ENCODE measurements at places on chromosomes 7 and 10.
A peak's percentile ranks its signal among the peaks of the same experiment; 100 is the strongest.

- DNase-seq: no peak
Measured at GRCh38 chr10:111872591-111872990, 311.0 kb downstream of the GPAM start.

DNA sequence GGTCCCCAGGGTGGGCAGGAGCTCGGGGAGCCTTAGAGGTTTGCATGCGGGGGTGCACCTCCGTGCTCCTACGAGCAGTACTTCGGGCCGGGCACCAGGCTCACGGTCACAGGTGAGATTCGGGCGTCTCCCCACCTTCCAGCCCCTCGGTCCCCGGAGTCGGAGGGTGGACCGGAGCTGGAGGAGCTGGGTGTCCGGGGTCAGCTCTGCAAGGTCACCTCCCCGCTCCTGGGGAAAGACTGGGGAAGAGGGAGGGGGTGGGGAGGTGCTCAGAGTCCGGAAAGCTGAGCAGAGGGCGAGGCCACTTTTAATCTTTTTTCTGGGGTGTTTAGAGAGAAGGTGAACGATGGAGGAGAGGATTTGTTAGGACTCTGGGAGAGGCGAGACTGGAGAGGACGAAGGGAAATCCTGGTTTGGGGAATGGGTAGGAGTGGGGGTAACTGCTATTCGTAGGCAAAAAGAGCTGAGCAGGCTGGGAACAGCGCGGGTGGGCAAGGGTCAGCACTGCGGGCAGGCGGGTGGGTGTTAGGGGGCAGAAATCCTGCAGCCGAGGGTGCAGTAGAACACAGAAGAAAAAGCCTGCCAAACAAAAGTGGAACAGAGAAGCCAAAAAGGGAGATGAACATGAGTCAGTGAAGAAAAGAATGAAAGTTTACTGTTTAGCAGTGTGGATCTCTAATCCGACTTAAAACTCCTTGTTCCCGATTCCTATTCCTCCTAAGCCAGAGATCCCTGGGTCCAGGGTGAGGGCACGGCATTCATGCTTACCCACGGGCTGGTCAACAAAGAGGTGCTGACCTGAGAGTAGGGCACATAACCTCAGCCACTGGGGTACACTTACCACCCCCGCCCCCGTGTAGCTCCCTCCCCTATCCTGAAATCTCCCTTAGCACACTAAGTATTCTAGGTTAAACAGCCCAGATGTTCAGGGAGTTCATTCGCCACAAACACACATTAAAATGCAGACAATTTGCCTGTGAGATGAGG, 26.9 kb downstream of the PRSS2 start:
- peak; percentile 14 for DNase-seq

DNA sequence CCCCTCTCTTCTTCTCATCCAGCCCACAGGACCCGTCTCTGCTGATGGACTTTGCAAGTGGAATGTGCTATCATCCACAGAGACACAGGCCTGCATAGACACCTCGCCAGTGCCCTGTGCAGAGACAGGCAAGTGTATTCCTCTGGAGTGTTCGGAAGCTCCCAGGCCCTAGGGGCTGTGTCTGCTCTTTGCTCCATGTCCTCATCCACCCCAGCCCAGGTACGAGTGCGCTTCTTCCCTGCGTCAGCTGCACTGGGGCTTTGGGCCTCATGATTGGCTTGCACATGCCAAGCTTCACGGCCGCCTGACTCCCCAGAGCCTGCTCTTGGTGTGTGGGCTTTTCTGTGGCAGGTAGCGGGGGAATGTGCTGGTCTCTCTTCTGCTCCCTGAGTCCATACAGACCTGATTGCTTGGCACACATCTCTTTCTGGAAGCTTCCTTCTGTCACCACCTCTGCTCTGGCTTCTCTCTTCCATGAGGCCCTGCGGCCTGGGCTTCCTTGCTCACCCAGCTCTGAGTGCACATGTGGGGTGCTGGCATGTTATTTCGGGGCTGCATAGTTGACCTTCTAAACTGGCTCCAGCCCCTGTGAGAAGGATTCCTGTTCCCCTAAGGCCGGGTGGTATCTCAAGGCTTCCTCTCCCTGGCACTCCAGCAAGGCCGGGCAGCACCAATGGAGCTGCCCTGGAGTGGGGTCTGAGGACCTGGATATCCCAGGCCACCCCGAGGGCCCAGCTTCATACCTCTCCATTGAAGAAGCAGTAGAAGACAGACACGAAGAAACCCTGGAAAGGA, 27.8 kb downstream of the CRHR2 start:
- no peak for DNase-seq

DNA sequence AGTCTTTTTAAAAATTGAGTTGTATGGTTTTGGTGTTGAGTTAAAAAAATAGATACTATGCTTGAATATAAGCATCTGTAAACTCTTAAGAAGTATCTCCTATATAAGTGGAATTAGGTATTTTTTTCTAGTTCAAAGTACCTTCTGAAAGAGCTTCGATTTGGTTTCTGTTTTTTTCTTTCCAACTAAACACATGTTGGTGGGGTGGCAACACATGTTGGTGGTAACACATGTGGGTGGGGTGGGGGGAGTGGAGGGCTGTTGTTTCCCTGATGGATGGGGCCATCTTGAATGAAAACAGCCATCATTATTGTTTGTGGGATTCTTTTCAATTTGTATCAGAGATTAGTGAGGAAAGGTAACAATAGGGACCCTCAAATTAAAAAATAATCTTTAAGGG, 178.9 kb downstream of the STK31 start:
- no peak for DNase-seq

GRCh38 chr7:150380463-150380862, 1.3 kb downstream of the ZNF775 start:
- DNase-seq: no peak

DNA sequence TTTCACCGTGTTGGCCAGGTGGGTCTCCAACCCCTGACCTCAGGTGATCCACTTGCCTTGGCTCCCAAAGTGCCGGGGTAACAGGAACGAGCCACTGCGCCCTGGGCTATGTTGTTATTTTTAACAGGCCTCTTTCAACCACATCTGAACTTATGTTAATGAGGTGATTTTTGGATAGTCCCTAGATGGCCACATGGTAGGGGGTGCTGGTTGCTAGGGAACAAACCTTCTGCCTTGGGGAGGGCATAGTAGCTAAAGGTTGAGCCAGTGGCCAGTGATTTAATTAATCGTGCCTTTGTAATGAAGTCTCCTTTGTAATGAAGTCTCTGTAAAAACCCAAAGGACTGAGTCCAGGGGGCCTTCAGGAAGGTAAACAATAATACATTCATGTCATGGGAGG, 9.1 kb downstream of the COMTD1 start:
- no peak for DNase-seq

DNA sequence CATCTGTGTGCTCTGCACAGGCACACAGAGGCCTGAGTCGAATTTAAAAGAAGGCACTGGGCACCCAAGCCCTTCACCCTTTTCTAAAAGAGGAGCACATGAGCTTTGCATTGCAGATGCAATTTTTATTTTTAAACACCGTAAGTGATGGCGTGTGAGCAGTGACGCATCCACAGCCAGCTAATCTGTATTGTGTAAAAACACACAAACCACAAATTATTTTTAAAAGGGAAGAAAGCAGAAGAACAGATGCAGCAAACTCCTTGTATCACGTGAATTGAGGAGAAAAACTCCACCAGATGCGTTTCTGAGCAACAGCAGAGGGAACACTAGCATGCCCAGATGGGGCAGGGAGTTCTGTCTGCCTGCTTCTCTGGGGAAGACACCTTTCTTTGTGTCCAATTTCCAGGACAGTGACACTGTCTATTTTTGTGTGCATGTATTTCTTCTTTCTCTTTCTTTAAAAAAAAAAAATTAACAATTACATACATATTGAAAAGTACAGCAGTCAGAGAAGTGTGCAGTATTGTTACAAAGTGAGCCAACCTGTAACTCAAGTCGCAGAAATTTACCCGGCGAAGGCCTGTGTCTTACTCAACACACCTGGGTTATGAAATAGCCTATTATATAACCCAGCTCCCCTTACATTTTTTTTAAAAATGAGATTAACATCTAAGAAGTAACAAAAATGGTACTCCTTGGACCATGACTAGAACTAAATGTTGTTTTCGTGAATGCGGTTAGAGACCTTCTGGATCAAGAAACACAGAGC, 39.2 kb downstream of the EEPD1 start:
- DNase-seq: no peak

GRCh38 chr7:31408140-31408729, 67.7 kb upstream of the NEUROD6 start:
- no peak for DNase-seq

- DNase-seq: no peak
Measured at GRCh38 chr10:44467900-44468299, 83.0 kb upstream of the CXCL12 start.

DNA sequence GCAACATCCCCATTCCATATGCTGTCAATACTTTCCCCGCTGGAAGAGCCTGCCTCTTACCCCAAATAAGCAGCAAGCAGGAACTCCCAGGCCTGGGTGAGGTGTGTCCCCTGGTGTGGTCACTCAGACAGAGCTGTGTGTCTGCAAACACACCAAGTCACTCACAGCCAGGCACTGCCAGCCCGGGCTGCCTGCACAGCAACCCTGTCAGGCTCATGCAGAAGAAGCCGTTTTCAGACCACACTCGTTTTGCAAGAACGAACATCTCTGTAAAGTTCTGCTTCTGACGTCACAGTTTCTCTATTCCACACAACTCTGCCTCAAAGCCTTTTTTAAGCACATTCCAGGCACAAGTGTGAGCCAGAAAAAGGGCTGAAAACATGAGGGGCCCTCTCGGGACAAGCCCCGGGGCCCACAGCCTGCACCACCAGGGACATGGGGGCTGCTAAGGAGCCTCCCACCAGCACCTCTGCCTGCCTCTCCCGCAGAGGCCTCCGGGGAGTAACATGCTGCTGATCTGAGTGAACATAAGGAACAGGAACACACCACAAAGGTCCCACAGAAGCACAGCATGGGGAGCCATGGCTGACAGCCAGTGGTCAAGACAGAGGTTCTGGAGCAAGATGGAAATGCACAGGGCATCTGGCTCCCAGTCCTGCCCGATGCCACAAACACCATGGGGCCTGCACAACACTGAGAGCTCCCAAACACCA, 11.4 kb downstream of the PTPRN2 start:
- no peak for DNase-seq

DNA sequence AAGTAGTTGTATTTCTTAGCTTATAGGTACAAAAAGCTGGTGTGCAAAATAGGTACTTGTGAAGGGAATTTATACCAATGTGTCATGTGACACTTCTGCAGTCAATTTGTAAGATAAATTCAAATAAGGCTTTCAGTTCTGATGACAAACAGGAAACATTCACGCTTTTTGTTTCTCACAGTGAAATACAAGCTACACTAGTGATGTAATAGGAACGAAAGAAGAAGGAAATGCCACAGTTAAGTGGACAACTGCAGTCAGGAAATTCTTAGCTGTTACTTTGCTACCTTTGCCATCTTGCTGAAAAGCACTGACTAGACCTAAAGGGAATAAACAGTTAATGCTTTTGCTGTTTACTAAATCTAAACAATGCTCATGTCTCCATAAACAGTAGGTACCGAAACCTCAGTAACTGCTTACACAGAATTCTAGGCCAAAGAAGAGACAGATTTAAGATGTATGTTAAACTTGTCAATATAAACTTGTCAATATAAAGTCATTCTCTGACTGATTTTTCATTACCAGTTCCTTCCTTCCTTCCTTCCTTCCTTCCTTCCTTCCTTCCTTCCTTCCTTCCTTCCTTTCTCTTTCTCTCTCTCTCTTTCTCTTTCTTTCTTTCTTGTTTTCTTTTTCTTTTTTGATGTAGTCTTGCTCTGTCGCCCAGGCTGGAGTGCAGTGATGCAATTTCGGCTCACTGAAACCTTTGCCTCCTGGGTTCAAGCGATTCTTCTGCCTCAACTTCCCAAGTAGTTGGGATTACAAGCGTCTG, 10.1 kb downstream of the OTUD1 start:
- DNase-seq: peak; percentile 40

- DNase-seq: no peak
Measured at GRCh38 chr10:109019001-109019424, 904.3 kb downstream of the XPNPEP1 start.

- DNase-seq: no peak
Measured at GRCh38 chr10:98646998-98647917, 200.5 kb upstream of the HPS1 start.

- no peak for DNase-seq
Measured at GRCh38 chr7:134459981-134460380, 1.1 kb upstream of the AKR1B1 start.

DNA sequence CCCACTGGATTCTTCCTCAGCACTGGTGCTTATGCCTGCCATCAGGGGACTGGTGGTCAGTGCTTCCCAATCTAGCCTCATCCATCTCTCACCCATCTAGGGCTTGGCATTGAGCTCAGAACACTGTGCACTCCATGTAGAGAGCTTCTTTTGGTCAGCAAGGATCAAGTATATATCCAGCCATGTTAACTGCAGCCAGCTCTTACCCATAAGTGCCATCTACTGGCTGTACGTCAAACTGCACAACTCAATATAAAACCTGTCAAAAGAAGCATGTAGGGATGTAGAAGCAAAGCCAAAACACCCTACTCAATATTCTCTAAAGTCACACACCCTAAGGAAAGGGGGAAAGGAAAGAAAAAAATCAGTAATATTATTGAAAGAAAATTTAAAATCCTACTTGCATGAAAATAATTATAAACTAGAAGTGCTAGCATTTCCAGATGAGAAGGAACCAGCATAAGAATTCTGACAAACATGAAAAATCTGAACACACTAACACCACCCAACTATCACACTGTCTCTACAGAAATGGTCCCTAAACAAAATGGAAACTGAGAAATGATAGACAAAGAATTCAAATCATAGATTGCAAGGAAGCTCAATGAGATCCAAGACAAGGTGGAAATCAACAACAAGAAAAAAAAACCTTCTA, 531.1 kb upstream of the STEAP1 start:
- peak; percentile 32 for DNase-seq

DNA sequence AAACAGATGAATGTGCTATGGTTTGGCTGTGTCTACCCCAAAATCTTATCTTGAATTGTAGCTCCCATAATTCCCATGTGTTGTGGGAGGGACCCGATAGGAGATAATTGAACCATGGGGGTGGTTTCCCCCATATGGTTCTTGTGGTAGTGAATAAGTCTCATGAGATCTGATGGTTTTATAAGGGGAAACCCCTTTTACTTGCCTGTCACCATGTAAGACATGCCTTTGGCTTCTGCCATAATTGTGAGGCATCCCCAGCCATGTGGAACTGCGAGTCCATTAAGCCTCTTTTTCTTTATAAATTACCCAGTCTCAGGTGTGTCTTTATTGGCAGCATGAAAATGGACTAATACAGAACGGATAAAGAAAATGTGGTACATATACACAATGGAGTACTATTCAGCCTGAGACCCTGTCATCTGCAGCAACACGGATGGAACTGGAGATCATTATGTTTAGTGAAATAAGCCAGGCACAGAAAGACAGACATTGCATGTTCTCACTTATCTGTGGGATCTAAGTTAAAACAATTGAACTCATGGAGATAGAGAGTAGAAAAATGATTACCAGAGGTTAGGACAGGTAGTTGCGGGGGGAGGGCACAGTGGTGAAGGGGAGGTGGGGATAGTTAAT, 587.6 kb upstream of the NRP1 start:
- DNase-seq: no peak

DNA sequence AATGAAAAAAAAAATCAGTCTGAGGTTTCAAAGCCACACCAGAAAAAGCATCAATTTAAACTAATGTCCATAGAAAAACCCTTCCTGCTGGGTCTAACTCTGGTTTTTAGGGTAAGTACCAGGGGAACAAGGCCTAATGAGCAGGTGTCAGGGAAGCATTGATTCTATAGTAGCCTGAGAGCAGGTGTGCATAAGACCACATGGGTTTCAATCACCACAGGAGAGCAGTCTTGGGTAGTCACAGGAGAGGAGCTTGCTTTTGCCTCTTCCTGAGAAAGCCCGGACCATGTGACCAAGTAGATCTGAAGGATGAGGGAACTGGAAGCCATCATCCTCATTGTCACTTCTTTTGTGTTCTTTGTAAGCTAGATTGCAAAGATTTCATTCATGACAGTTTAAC, 66.3 kb upstream of the AGK start:
- no peak for DNase-seq

- DNase-seq: peak; percentile 17
Measured at GRCh38 chr10:27383595-27384542, 120.2 kb upstream of the RAB18 start.
